ENCODE measurements at places on chromosomes 11 and 22. TPM values are rescaled to one million over a fixed set of nuclear protein-coding genes. Genes with fewer than 3 reads are reported as not detected.
A peak's percentile ranks its signal among the peaks of the same experiment; 100 is the strongest.

GRCh38 chr11:86035920-86036319 is 33.0 kb downstream of the PICALM start:
- no peak for DNase-seq

The HSD17B12 gene
- total RNA-seq: 82.2 TPM

The ABCC8 gene
- total RNA-seq: not detected

The IL18BP gene
- total RNA-seq: 4.1 TPM

The TRIM51 gene
- total RNA-seq: not detected

DNA sequence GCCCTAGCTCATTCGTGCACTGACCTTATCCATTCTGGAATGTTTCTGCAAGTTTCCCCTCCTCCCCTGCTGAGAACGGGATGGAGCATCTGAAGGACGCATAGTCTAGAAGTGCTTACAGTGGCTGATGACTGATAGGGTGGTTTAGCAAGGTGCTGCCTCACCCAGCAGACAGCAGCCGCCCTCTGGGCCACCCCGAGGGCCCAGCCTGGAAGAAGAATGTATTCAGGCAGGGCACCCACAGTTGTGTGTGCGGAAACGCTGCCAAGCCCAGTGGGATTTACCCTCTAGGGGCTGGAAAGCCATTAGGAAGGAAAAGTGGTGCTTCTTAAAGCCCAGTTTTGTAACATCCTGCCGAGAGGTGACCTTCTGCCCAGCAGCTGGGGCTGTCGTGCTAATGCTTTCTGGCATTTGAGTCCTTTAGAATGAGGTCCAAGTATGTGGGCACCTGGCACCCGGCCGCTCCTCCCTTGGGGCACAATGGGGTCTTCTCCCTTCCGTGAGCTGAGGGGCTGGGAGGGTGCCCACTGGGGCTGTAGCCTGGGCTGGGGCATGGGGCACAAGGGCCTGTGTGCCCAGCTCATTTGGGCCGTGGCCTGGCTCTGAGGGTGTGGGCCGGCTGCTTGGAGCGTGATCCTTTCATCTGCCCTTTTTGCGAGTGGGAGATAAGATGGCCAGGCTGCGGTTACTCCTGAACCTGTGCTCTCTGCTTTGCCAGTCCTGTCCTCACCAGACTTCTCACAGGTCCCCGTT is 14.4 kb downstream of the FBLN1 start:
- DNase-seq: peak; percentile 23

GRCh38 chr11:133911171-133911570 is 45.6 kb downstream of the IGSF9B start:
- DNase-seq: no peak

DNA sequence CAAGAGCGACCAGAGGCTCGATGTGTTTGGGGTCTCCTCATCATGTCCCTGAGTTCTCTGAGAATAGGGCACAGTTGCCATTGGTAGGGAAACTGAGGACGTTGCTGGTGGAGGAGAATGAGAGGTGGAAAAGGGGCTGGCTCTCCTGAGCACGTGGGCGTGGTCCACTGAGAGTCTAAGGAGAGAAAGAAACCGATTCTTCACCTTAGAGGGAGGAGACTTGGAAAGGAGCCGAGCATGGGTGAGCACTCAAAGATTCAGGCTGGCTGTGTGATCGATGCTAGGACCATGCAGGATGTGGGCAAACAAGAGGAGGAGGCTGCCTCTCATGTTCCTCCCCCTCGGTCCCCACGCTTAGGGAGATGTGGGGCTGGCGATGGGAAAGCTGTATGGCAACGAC is 19.8 kb upstream of the TLCD5 start:
- DNase-seq: no peak

The PTS gene
- 27.9 TPM for total RNA-seq

DNA sequence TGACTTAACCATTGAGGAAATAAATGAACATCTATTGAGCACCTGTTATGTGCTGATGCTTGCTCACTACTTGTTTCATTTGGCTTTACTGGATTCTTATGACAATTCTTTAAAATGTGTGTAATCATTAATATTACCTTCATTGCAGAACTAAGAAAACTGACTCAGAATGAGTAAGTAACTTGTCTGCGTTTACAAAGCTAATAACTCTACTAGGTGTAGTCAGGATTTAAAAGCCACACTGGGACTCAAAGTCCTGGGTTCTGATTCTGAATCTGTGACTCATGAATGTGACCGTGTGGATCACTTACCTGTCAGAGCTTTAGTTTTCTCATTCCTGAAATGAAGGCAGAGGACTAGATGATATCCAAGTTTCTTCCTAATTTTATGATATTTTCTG is 23.4 kb upstream of the KIRREL3 start:
- no peak for DNase-seq

- DNase-seq: peak; percentile 7
Observed at GRCh38 chr11:20511982-20512381, 87.4 kb upstream of the SLC6A5 start.

The MMP13 gene
- total RNA-seq: not detected

- DNase-seq: no peak
Observed at GRCh38 chr11:61124574-61125309, 22.5 kb downstream of the CD5 start.

DNA sequence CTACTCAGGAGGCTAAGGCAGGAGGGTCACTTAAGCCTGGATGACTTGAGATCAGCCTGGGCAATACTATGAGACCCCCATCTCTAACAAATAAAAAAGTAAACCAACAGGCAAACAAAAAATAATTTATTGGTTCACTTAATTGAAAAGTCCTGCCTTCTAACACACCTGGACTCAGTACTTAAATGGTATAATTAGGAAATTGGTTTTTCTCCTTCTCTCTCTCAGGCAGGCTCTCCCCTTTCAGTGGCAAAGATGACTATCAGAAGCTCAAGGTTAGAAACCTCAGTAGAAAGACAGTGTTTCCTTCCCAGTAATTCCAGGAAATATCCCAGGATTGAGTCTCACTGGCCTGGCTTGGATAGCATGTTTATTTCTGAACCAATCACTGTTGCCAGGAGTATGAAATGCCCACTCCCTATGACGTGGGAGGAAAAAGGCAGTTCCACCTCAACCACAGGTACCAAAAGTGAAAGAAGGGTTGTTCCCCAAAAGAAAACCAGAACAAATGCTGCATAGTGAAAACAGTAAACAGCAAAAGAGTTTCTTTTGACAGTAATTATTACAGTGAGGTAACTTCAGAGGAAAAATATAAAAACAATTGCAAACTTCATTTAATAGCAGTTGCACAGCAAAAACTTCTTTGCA is 56.3 kb upstream of the SOX6 start:
- DNase-seq: no peak

- DNase-seq: peak; percentile 57
Observed at GRCh38 chr11:62124186-62125113, 639 bp downstream of the INCENP start.

DNA sequence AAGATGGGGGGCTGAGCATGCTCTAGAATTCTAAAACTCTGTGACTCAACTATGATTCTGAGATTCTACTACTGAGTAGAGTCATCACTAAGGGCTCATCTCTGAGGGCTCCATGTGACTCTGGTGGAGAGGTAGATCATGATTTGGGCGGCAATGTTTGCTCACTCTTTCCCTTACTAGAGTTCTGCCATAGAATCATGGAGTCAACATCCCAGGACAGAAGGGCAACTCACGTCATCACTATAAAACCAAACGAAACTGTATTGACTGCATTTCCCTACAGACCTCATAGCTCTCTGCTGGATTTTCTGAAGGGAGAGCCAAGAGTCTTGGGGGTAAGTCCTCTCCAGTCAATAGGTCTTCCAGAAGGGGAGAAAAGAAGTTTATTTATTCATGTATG is at the start of gene MS4A14:
MS4A14 (plus strand) TSS at position 78 of the 400 bp plus-strand sequence; CDS start at position 198, 120 bp downstream.
- no peak for DNase-seq

DNA sequence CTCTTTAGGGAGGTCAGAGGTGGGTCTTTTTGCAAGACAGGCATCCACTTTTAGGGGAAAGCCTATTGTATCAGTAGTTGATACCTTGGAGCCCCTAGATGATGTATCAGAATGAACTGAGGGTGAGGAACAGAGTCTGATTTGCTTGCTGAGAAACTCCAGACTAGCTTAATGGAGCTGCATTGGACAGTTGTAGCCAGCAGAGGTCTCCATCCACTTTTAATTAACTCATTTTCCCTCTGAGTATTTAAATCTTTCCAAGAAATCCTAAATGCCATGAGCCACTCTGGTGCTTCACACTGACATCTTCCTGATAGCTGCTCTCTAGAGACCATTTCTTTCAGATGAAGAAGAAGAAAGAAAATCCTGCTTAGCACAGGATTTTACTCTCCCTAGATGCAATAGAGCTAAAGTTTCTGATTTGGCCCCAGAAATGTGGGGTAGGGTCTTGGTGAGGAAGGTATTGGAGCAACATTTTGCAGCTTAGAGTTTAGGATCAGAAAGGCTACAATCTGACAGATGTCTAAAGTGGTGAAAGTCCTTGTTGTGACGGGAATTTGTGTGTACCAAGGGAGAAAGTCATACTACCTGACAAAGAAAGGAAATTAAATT is 38.0 kb downstream of the EXT2 start:
- DNase-seq: peak; percentile 55

The CTR9 gene
- total RNA-seq: 15.4 TPM

The UPK2 gene
- total RNA-seq: not detected

DNA sequence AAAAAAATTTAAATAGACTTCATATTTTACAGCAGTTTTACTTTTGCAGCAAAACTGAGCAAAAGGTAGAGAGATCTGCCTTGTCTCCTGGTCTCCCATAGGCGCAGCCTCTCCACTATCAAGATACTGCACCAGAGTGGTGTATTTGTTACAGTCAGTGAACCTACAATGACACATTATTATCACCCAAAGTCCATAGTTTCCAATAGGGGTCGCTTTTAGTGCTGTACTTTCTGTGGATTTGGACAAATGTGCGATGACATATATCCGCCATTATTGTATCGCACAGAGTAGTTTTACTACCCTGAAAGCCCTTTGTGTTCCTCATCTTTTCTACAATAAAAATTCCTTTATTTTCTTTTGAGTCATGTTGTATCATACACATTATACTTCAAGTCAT is 153.2 kb upstream of the CCDC179 start:
- DNase-seq: no peak

The CECR2 gene
- total RNA-seq: 5.3 TPM

DNA sequence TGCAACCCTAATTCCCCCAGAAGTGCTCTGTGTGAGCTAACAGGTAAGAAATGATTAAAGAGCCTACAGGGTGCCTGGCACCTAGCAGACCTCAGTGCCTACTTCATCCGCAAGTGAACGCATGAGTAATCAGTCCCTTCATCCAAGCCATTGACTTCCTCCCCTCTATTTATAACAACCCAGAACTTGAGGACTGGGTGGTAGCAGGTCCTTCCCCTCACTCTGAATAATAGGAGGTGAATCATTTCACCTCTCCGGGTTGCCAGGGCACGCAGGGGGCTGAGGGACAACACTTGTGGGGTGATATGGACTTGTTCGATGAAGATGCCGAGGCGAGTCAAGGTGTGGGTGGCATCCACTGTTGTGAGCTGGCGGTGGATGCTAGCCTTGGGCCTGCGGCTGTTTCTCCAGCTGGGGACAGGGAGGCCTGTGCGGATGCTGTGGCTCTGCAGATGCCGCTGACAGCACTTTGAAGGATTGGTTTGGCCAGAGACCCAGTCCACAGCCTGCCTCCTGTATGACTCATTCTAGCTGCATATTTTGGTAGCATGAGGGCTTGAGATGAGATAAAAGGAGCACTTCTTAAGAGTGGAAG is 11.7 kb upstream of the SORL1-AS1 start:
- DNase-seq: peak; percentile 87

- peak; percentile 99 for DNase-seq
Observed at GRCh38 chr11:120547811-120548681, 36.5 kb downstream of the GRIK4 start.

DNA sequence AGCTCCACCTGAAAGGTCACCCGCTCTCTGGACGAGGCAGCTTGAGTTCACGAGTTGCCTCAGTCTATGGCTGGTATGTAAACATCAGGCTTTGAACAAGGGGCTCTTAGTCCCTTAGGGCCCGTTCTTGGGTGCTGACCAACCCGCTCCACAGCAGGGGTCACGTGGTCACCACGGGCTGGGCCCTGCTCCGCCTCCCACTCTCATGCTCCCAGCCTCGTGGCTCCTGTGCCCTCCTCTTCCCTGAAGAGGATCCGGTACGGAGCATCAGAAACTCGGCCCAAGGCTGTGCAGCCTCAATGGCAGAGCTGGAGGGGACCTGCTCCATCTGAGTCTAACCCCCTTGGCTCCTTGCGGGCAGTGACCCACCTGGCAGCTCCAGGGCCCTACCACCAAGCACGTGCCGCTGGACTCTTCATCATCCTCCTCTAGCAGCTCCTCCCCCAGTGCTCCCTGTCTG is 54.2 kb upstream of the TTLL12 start:
- DNase-seq: no peak

The TIMP3 gene
- total RNA-seq: 4.0 TPM

DNA sequence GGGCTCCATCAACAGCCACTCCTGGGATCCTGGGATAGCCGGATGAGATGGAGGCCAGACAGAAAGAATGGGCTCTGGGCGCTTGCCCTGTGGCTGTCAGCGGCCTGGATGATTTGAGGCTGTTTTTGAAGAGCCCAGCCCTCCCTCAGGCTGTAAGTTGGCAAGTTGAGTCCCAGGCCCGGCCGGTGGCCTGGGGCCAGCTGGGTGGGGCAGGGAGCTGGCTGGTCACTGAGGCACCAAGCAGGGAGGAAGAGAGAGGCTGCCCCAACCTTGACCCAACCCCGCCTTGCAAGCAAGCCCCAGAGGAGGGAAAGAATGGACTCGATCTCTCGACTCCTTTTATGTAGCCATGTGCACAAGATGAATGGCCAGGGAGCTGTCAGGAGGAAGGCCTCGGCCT is 34.9 kb downstream of the RIBC2 start:
- DNase-seq: no peak

The C11orf54 gene
- 61.4 TPM for total RNA-seq

- DNase-seq: no peak
Observed at GRCh38 chr11:112972399-112973145, 11.4 kb downstream of the NCAM1 start.

GRCh38 chr11:7670641-7671040 is 2.7 kb downstream of the CYB5R2 start:
- no peak for DNase-seq

The TLCD5 gene
- 24.2 TPM for total RNA-seq

The DLG2 gene
- total RNA-seq: 9.5 TPM

- DNase-seq: no peak
Observed at GRCh38 chr11:65927904-65928397, 8.7 kb downstream of the DRAP1 start.

DNA sequence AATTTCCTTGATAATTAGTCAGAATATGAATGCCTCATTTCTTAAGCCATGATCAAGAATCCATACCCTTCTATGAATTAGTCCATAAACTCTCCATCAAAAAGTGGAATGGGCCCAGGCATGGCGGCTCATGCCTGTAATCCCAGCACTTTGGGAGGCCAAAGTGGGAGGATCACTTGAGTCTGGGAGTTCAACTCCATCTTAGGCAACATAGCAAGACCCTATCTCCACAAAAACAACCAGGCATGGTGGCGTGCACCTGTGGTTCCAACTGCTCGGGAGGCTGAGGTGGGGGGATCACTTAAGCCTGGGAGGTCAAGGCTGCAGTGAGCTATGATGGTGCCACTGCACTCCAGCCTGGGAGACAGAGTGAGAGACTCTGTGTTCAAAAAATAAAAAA is 52.1 kb upstream of the SHANK2 start:
- no peak for DNase-seq

The SLC37A2 gene
- total RNA-seq: 1.0 TPM

- DNase-seq: peak; percentile 81
Observed at GRCh38 chr11:46346886-46347636, at the start of gene DGKZ. DGKZ (plus strand) TSS chr11:46347463; CDS start chr11:46347660, 197 bp downstream.

The ANGPTL5 gene
- not detected for total RNA-seq

The VSIG10L2 gene
- not detected for total RNA-seq

GRCh38 chr11:119335655-119336543 is 1.6 kb downstream of the RNF26 start:
- peak; percentile 88 for DNase-seq

The SLC43A3 gene
- 21.6 TPM for total RNA-seq

Measured in myocyte (in vitro differentiated cells).